ENCODE measurements at places on chromosomes 1 and 21. TPM values are rescaled to one million over a fixed set of nuclear protein-coding genes. Genes with fewer than 3 reads are reported as not detected.

DNA sequence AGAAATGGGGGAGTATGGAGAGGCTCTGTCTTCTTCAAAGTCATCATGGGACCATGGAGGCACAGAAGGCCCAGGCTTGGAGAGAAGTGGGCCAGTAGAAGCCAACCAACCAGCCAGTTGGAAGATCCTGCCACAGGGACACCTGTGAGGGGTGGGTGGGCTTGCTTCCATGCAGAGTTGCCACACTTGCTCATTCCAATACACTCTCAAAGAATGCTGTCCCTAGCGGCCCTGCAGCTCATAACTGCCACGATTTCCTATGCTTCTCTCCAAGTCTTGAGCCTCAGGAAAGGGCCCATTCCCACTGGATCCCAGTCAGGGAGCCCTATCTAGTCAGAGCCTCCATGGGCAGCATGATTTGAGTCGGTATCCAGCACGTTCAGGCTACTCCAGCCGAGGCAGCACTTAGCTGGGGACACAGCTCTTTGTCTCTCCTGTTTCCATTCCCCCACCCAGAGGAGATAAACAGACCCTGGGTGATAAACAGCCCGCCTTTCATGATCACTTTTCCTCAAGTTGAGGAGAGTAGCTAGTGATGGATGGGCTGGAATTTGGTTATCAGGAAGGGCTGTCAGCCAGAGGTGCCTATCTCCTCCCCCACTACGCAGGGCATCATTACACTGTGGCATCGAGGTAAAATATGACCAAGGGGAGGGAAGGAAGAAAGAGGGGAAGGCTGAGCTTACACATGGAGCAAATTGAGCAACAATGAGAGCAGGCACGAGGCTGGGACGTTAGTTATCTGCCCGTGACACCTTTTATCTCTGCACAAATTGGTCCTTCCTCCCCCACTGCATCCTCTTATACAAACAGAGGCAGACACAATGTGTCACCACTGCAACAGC lies 64.6 kb downstream of the ERI3 start:
- DNase-seq, result no peak

- no peak for DNase-seq
Measured at GRCh38 chr1:213956295-213956770, 31.4 kb upstream of the PROX1 start.

ADORA3 gene
- 14.9 TPM for total RNA-seq

DNA sequence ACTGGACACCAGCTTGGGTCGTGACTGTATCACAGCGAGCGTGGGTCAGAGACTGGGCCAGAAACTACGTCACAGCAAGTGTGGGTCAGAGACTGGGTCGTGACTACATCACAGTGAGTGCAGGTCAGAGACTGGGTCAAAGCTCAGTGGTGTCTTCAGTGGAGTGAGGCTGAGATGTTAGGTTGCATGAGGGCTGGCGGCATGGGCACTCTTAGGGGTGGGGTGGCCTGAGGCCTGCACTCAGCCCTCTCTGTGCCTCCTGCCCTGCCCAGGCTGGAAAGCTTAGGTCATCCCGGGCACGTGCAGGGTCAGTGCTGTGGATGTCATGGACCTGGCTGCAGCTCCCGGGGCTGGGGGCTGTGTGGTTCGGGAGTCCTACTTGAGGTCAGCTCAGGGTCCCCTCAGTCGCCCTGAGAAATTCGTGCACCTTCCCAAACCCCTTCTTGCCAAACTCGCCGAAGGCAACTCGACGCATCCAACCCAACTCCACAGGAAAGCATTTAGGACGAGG lies 19.0 kb downstream of the CFAP74 start:
- DNase-seq, result no peak

- DNase-seq, result no peak
Measured at GRCh38 chr1:119587341-119587740, 60.7 kb downstream of the ZNF697 start.

AVPR1B gene
- not detected for total RNA-seq

DNA sequence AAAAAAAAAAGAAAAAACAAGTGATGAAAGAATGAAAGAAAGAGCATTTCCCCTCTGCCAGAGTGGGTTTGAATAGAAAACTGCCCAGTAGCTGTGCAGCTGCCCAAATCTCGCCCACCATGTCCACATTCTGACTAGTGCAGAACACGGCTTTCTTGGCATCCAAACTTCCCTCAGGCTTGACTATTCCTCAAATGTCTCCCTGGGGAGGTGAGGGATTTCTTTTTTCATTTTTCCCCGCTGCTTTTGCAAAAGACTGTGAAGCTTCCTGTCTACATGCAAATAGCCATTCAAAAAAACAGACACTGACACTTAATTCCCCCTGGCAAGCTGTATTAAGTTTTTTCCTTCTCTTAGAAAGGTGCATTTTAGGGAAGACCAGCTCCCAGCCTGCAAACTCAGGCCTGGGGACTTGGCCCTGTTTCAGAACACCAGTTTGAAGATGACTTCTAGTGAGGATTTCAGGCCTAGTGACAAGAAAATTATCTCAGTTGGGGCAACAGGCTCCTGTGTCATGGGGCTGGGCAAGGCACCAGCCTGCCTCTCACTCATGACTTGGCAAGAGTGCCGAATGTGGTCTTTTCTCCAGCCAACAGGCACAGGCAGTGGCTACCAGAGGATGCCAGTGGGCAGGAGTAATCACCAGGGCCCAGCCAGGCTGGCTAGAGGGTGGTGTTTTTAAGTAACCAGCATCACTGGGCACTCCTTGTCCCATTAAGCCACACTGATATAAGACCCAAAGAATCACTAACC lies 178.1 kb upstream of the NFIA start:
- no peak for DNase-seq

- no peak for DNase-seq
Measured at GRCh38 chr1:237043846-237044636, 2.1 kb downstream of the RYR2 start.

DNA sequence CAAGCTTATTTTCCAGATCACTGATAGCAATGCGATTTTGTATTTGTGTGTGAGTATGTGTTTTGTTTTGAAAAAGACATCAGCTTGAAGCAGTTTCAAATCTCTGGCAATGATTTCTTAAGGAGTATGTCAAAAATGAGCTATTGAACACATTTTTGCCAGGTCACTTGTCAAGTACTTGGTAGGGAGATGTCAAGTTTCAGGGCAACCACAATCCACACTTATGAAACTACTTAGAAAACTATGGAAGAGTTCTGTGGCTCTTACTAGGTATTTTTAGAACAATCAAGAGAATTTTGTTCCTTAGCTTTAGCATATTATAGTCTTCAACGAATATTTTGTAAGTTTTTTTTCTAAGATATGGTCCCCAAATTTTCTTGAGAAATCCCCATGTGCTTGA lies 318.8 kb upstream of the ZRANB2 start:
- DNase-seq, result no peak

- no peak for DNase-seq
Measured at GRCh38 chr1:206080026-206080820, 27.2 kb downstream of the RHEX start.

GRCh38 chr1:12552951-12553921 lies 64.8 kb downstream of the DHRS3 start:
- no peak for DNase-seq

GRCh38 chr1:228011721-228012311 lies 5.0 kb downstream of the WNT3A start:
- peak; percentile 5 for DNase-seq

DNA sequence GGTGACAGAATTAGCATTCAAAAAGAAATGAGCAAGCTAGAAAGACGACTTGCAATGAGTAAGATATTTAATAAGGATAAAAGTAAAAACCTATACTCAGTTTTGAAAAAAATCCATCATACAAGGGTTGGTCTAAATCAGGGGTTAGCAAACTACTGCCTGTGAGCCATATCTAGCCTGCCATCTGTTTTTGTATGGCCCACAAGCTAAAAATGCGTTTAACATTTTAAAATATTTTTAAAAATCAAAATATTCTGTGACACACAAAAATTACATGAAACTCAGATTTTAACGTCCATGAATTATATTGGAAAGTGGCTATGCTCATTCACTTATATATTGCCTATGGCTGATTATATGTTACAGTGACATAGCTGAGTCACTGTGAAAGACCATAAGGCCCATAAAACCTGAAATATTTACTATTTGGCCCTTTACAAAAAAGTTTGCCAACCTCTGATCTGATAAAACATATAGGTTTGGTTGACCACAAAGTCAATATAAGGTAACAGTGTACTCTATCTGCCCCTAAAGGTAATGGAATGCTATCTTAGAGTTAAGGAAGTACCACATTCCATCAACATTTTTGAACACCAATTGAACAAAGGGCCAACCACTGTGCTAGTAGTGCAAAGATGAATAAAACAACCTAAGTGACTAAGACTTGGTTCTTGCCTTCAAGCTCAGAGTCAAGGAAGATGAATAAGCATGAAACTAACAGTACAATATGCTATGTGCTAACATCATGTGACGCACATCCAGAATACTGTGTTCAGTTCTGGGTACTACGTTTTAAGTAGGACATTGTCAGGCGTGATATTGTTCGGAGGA lies 3.2 kb downstream of the IFT25 start:
- DNase-seq, result no peak

- DNase-seq, result no peak
Measured at GRCh38 chr1:173255214-173255813, 48.2 kb upstream of the TNFSF4 start.

DNA sequence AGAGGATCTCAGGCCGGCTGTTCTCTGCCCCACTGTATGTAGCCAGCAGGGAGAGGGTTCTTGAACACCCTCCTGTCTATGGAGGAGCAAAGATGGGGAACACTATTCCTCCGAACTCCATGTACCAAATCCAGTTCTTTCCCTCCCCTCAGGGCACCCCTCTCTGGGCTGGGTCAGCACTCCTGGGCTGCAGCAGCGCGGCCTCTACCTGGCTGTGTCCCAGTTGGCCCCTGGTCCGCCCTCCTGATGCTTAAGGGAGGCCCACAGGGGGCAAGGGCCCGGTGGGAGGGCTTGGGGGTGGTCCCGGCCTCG lies 471 bp upstream of the ADPRS start:
- no peak for DNase-seq

DNA sequence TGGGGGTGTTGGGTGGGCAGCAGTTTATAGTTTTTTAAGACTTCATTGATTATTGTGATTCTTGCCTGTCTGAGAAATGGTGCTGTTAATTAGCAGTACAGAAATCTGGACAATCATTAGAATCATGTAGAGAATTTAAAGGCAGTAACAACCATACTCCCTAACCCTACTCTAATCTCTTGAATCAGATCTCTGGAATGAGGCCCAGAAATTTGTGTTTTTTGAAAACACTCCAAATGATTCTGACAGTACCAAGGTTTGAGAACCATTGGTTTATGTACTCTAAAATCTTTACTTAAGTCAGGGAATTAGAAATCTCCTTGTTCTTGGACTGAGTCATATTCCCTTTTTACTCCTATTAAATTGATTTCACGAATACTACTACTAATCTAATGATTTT lies 24.0 kb downstream of the FNBP1L start:
- DNase-seq, result no peak

DNA sequence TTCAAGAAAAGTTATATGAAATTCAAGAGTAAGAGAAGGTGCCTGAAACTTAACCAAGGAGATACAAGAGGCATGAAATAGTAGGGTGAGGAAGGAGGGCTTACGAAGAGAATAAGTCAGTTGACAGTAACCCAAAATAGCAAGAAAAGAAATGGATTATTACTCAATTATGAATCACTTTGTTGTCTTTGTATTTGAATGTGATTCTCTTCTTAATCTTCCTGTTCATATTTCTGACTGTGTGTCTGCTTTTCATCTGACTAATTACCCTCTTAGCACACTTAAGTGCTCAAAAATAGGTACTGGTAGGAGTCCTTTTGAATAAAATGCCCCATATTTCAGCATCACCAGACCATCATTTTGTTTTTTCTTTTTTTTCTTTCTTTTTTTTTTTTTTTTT lies 39.4 kb downstream of the GLMN start:
- no peak for DNase-seq

GRCh38 chr1:39104158-39105060 lies 78.3 kb downstream of the NDUFS5 start:
- peak; percentile 51 for DNase-seq

DNA sequence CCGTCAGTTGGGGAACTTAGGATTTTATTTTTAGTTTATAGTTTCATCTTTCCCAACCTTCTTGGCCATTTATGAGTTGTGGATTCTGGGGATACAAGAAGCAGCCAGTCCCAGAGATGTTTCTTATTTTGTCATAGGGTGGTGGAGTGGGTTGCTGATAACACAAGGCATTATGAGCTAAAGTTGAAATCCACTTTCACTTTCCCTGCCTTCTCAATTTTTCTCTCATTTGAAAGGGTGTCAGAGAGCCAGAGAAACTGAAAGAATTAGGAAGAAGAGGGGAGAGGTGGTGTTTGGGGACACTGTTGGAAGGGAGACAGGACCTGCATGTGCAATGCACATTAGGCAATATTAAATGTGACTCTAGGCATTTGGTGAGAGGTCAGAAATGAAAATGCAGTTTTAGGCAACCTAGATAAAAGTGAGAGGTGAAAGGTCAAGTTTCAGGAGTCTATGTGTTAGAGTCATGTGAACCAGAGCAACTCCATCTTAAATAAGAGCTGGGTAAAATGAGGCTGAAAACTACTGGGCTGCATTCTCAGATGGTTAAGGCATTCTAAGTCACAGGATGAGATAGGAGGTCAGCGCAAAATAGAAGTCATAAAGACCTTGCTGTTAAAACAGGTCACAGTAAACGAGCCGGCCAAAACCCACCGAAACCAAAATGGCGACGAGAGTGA lies 71.1 kb upstream of the F3 start:
- no peak for DNase-seq

GRCh38 chr1:1542766-1543705 lies 2.6 kb upstream of the TMEM240 start:
- peak; percentile 79 for DNase-seq

AQP10 gene
- total RNA-seq, result not detected

- DNase-seq, result no peak
Measured at GRCh38 chr21:32372755-32373154, 20.1 kb downstream of the URB1 start.

DNA sequence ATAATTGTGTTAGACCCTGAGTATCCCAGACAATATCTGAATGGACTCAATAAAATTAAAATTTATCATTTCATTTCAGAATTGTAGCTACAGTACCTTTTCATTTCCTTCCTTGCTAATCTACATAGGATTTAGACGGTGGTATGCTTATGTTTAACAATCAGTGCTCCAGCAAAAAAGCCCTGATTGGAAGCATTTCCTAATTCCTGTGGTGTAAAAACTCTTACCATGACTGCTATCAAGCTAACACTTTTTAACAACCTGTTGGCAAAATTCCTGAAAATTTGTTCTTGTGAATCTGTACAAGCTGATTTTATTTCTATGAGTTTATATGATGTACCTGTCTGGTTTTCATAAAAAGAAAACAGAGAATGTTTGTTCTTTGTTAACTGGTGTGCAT lies 5.2 kb upstream of the FNBP1L start:
- no peak for DNase-seq

CSRP1 gene
- total RNA-seq, result 143 TPM

DNA sequence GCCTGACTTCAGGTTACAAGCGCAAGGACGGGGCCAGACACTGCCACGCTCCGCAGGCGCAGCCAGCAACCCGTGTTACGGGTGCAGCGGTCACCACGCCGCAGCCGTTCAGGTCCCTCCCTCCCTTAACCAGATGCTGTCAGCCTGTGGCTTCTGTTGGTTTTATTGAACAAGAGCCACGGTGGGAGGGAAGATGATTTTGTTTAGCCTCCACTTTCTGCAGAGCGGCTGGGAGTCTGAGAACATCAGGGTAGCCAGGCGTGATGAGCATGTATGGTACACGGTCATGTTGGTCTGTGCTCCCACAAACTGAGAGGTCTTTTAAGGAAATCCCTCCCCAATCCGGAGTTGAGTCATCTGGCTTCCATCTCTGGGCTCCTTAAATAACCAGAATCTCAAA lies 18.5 kb upstream of the ADARB1 start:
- DNase-seq, result no peak

GRCh38 chr1:171817511-171818265 lies 23.6 kb upstream of the DNM3 start:
- DNase-seq, result no peak

UBIAD1 gene
- total RNA-seq, result 12.3 TPM
